CD4-positive, alpha-beta T cell (primary cell): ENCODE measurements at places on chromosomes 7 and 10.

- no peak for DNase-seq
Measured at GRCh38 chr7:146565872-146566271, 449.3 kb downstream of the CNTNAP2 start.

GRCh38 chr7:156236181-156236889 lies 404.2 kb upstream of the RNF32 start:
- DNase-seq, result no peak

GRCh38 chr7:73904219-73905137 lies 43.5 kb downstream of the TMEM270 start:
- no peak for DNase-seq

- DNase-seq, result no peak
Measured at GRCh38 chr10:113922787-113923570, 68.5 kb downstream of the NHLRC2 start.

- DNase-seq, result no peak
Measured at GRCh38 chr7:70695795-70696083, 436.2 kb upstream of the GALNT17 start.

- no peak for DNase-seq
Measured at GRCh38 chr10:91555455-91555854, 77.4 kb downstream of the PPP1R3C start.

- no peak for DNase-seq
Measured at GRCh38 chr7:32869716-32870115, 21.8 kb downstream of the KBTBD2 start.
